SIG-M5 (cell line): ENCODE measurements at places on chromosomes 3 and 15.

GRCh38 chr3:176615826-176616225 is 581.5 kb downstream of the TBL1XR1 start:
- DNase-seq, result no peak

- no peak for DNase-seq
Measured at GRCh38 chr15:49696433-49696832, 75.6 kb downstream of the DTWD1 start.

DNA sequence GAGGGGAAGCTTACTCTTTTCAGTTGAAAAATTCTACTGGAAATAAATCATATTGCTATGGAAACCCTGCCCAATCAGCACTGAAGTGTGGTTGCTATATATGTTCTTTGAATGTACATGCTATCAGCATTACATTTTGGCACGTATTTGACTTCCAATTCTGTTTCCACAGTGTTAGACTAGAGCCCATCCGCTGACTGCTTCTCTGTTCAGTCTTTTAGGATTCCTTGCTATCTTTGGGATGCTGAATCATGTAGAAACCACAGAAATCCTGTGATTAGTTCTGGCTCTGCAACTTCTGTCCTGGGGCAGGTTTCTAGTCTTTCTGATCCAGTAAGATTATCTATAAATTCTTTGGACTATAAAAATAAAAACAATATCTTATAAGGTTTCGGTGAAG is 128.2 kb upstream of the SLC7A14 start:
- no peak for DNase-seq

DNA sequence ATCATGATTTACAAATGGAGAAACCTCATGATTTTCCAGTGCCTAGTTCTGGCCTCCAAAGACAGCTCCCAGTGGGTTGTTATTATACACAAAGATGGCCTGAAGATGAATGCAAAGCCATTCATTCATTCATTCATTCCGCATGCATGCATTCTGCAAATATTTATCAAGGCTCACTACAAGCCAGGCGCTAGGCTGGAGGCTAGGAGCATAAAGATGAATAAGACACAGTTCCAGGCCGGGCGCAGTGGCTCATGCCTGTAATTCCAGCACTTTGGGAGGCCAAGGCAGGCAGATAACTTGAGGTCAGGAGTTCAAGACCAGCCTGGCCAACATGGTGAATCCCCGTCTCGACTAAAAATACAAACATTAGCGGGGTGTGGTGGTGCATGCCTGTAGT is 2.4 kb upstream of the PSMD2 start:
- DNase-seq, result no peak

- DNase-seq, result no peak
Measured at GRCh38 chr3:150635526-150635925, 32.4 kb downstream of the SELENOT start.

DNA sequence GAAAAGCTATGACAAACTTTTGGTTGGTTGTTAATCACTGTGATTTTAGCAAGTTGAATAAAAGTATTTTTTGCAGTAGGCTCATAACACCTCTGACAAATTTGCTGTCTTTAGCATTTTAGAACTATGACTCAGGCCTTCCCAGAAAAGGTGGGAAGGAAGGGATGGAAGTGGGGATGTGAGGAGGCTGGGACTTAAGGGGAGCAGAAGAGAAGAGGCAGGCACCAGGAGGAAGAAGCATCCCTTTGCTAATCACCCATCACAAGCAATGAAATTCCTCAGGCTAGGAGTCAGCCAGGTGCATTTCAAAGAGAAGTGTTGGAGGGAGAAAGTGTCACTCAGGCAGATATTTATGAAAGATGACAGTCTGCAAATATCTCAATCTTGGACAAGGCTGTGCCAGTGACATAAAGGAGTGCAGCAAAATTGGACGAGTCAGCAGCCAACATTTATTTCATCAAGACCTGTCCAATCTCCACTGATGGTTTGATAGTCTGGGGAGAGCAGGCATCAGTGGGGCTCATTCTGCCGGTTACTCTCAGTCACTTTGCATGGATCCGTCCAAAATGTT is 337.3 kb upstream of the ARRDC4 start:
- DNase-seq, result no peak

GRCh38 chr3:126180477-126181397 is at the start of gene ALDH1L1:
Gene ALDH1L1 (minus strand): TSS chr3:126180586. CDS start chr3:126160979, 19,607 bp downstream.
- no peak for DNase-seq

DNA sequence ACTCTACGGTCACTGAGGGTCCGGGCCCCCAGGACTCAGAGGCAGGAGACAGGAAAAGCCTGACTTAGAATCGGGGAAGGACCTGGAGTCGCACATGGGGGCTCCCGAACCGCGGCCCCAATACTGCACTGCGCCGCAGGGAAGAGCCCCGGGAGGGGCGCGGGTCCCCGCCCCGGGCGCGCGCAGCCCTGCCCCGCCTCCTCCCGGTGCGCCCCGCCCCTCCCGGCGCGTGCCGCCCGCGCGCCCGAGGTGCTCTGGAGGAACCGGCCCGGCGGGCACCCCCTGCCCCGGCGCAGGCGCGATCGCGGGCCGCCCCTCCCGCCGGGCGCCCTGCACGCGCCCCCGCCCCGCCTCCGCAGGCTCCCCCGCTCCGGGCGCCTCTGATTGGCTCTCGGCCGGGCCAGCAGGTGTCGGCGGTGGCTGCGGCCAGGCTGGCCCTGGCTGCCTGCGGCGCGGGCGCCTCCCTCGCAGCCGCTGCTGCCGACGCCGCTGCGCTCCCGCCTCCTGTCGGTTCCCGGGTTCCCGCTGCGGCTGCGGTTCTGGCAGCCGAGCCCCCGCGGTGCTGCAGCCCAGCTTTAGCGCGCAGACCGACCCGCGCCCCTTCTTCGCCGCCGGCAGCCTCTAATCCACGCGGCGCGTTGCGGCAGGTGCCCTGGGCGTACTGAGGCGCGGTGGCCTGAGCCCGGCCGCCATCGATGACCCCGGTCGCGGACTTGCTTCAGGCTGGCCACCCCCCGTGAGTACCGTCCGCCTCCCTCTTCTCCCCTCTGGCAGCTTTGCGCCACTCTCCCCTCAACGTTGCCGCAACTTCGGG is at the start of gene MYRIP:
Gene MYRIP (plus strand): TSS at position 429 of the 814 bp plus-strand sequence. CDS start 91,208 bp downstream, outside the sequence.
- no peak for DNase-seq
